Activated CD4-positive, alpha-beta T cell treated with anti-CD3 and anti-CD28 coated beads, Interleukin-2, amount 10 ng/mL, durations not matched to agents 7 days and 5 days (primary cell): ENCODE measurements at places on chromosomes 6 and 20. TPM values are rescaled to one million over a fixed set of nuclear protein-coding genes. Genes with fewer than 3 reads are reported as not detected.
A peak's percentile ranks its signal among the peaks of the same experiment; 100 is the strongest.

ADGRF5 gene
- total RNA-seq, result not detected

APOM gene
- total RNA-seq, result 4.5 TPM

SAMD5 gene
- total RNA-seq, result not detected

PHACTR1 gene
- total RNA-seq, result 0.32 TPM

ACTL10 gene
- 2.4 TPM for total RNA-seq

FERMT1 gene
- not detected for total RNA-seq

TNNC2 gene
- not detected for total RNA-seq

CLDN20 gene
- total RNA-seq, result not detected

RCAN2 gene
- 0.57 TPM for total RNA-seq

OARD1 gene
- 32.2 TPM for total RNA-seq

ECT2L gene
- not detected for total RNA-seq

ZNF184 gene
- 16.8 TPM for total RNA-seq

DNA sequence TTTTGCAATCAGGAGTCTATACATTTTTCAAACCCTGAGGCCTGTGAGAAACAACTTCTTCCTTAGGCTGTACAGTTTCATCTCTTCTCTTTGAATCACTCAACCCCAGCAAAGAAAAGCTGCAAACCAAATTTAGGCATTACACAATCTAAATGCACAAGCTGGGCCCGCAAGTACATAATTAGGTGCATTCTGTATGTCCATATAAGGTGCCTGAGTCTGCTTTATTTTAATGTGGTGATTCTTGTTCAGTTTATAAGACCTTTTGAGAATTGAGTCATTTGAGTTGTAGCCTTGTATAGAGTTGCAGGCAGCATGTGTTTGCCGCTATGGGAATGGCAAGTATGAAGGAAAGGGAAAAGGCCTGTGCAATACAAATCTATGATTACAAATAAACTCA lies 709.6 kb upstream of the MARCKS start:
- no peak for DNase-seq

- DNase-seq, result no peak
These were observed 113.8 kb downstream of the MAP3K4 start for GRCh38 chr6:161105408-161105807.

DNA sequence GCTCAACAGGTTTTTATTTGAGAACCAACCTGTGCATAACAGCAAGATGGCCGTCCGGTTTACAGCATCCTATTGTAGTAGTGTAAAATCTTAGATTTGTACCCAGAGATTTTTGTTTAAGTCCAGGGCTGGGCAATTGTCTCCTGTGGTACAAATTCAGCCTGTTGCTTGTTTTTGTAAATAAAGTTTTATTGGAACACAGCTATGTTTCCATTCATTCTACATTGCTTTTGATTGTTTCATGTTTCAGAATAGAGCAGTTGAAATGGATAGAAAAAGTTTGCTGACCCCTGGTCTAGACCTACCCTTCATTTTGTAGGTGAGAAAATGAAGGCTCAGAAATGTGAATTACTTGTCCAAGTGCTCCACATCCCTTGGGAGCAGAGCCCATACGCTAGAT lies 8.5 kb downstream of the SMPDL3A start:
- no peak for DNase-seq

DNA sequence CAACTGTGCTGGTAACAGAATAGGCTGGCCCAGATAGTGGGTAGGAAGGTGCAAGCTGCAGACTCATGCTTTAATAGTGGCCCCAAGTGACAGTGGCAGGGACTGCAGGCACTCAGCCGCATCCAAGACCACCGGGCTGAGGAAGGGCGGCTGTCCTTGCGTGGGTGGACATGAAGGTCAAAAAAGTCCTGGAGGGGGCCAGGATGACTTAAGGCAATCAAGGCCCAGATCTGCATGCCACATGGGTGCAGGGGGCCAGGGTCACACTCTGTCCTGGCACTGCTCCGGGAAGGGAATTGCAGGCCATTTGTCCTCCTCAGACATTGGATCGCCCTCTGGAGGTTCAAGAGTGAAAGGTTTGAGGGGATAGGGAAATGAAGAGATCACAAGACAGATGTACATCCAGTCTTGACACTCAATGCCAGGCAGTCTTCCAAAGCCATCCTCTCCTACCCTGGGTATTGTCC lies 10.4 kb upstream of the VNN2 start:
- DNase-seq, result peak; percentile 19

GRCh38 chr6:8041913-8042583 lies 22.1 kb downstream of the BLOC1S5 start:
- DNase-seq, result no peak

- no peak for DNase-seq
These were observed 171.3 kb upstream of the AGPAT4 start for GRCh38 chr6:161445021-161445799.

GRCh38 chr6:157714153-157714490 lies 108.9 kb upstream of the SNX9 start:
- no peak for DNase-seq

DNA sequence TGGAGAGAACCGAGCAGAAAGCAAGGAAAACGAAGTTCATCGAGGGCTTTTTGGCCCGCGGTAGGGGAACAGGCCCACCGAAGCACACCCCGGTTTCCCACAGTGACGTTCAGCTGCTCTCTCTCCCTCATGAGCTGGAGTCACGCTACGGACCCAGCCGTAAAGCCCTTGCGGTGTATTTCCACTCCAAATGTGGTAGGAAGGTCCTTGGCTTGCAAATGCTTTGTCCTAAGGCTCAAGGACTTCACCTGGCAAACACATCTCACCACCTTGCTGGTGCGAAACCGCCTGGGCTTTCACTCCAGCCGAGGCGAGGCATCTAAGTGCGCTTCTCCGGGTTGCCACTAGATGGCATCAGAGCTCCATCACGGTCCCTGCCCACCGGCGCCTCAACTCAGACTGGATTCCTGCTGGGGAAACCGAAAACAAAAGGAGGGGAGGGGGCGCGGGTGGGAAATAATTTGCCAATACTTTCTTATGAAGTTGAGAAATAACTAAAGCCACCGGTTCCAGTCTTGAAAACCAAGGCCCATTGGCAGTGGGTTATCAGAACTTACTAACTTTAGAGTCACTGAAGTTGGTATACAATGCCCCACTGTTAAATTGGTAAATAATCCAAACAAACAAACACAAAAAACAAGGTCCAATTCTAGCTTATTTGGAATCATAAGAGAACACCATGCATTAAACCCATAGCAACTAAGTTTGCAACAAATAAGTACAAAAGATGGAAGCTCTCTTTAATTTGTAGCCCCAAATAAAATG lies 13.4 kb upstream of the FOXC1 start:
- DNase-seq, result peak; percentile 69

- DNase-seq, result no peak
These were observed 86.4 kb upstream of the CBLN4 start for GRCh38 chr20:56091628-56092234.

GRCh38 chr6:137214931-137215330 lies 4.3 kb downstream of the IFNGR1 start:
- no peak for DNase-seq

DNA sequence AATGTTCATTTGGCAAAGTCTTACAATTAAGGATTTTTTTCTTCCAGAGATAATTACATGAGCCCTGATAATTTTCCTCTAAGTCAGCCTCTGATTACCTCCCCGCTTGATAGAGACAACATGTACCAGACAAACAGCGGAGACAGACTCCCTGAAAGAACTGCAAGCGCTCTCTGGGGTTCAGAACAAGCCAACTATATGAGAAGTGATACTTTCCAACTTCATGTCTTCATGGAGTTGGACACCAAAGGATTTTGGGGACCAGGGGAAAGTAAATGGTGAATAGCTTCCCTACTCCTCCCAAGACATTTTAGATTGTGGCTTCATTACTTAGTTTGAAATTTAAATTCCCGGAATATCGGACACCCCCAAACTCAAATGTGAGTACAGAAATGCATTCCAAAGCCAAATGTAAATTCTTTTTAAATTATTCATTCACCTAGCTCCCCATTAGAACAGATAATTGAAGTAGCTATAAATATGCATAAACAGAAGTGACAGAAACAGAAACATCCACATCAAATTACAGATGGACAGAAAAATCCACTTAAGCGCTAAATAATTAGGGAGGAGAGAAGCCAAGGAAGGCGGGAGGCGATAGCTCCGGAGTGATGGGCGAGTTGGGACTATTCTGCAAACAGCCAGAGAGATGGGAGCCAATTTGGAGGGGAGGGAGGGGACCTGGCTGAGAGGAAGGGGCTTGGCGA lies 129.7 kb upstream of the AKAP12 start:
- no peak for DNase-seq

- DNase-seq, result no peak
These were observed 171.1 kb downstream of the PREX1 start for GRCh38 chr20:48656661-48657211.

GRCh38 chr20:31680286-31681127 lies 42.2 kb downstream of the BCL2L1 start:
- DNase-seq, result no peak

DNA sequence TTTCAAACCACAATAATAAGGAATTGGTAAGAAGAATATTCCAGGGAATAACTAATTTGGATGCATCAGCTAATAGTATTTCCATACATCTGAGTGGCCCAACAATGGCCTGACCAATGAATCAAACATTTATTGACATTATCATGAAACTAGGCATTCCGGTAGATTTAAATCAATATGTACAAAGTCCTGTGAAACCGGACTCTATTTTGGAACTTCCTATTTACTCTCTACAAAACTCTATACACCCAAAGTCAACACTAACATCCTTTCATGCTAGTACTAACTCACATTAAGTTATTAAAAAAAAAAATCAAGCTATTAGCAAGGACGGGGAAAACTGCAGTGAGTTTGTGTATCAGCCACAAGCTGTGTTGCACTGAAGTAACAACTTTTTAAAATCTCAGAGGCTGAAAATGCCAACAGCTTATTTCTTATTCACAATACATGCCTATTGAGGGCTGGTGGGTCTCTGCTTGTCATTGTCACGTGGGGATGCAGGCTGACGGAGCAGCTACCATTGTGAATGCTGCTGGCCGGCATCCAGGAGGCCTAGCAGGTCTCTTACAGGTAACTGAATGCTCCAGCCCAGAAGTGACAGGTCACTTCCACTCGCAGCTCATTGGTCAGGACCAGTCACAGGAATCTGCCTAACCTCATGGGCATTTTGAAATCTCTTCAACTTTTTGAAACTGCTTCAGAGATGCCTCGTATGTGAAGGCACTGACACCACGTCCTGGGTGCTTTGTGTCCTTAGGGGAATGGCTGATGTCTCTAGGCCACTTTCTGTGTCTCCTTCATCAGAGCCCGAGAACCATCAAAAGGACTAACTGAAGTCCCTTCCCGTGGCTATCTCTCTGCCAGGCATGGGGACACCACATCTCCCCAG lies 76.3 kb downstream of the SLC22A23 start:
- no peak for DNase-seq

DNA sequence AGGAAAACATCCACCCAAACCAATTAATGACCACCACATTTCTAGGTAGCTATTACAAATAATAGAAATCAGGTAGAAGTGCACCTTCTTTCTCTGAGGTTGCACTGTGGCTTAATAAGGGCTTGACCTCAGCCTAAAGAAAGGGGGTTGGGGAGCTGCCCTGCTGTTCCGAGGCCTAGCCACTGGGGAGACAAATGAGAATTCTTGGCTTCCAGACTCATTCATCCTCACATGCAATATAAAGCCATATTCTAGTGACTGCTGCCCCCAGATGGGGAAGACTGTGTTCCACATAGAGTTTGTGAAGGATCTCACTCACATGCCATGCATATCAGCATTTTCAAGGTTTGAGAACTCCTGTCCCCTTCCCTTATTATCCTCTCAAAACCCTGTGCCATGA lies 22.9 kb downstream of the SAYSD1 start:
- DNase-seq, result no peak

- peak; percentile 8 for DNase-seq
These were observed 77.7 kb downstream of the ANKRD60 start for GRCh38 chr20:58150772-58151171.

DNA sequence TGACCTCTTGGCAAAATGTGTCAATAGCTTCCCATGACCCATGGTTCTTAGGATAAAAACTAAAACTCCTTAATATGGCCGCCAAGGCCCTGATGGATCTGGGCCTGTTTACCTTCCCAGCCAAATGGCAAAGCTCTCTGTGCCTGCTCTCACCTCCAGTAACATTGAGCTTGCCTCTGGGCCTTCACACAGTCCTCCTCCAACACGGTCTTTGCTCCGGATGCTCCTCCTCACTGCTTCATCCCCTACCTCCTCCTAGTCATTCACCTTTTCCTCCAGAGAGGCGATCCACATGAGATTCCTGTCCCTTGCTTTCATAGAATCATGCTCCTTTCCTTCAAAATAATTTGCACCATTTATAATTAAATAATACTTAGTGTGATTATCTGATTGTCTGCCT lies 172.3 kb upstream of the AFDN start:
- no peak for DNase-seq

DNA sequence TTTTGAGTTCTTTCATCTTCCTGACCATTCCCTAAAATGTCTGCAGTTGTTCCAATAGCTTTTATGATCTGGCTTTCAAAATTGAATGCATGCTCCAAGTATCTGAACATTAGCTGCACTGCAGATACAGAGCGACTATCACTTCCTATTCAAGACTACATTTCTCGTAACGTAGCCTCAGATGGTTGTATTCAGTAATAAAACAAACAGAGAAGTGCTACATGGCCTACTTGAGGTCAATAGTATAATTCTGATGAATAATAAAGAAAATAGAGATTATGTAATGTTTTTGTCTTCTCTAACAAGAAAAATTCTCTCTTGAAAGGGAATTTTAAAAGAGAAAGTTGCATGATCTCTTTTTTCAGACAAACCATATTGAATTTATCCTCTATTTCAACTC lies 333.9 kb upstream of the IRAK1BP1 start:
- DNase-seq, result no peak

DNA sequence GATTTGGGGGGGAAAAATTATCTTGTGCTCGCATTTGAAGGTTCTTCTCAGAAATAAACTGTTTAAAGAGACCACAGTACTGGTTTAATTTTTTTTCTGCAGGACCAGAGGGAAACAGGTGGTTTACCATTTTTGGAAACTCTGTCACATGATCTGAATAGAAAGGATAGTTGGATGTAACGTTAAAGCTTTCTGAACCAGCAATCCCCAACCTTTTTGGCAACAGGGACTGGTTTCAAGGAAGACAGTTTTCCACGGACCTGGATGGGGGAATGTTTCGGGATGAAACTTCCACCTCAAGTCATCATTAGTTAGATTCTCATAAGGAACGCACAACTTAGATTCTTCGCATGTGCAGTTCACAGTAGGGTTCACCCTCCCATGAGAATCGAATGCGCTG lies 50.4 kb downstream of the MCM8 start:
- DNase-seq, result no peak

DNA sequence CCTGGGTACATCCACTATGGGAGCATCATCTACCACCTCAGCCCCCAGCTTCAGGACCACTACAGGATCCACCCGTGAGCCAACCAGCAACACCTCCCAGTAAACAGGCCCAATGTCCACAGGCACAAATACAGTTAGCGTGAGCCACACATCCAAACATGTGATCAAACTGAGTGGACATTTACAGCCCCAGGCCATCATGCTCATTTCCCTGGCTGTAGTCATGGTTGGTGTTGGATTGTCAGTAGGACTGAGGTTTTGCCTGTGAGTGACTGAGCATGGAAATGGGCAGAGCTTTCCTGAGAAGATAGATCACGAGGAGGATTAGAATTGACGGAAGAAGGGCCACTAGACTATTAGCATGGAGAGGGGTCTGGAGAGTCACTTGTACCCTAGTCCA lies 10.7 kb upstream of the MUC21 start:
- no peak for DNase-seq
